ENCODE measurements at places on chromosomes 16 and 17.

DNA sequence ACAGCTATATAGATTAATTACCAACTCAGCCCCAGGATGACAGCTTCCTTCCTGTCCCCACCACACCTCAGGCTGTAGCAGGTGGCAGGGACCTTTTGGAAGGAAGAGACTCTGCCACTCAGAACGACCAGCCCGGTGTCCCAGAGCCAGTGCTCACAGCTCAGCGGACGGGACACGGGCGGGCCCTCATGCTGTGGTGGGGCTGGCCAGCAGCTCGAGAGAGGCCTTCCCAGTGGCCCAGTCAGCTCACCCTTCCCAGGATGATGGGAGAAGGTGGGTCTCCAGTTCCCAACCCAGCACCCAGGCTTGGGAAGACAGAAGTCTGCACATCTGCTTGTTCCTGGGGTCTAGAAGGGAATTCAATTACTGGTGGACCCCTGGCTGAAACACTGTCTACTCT lies 10.5 kb downstream of the NUDT16L1 start:
- DNase-seq = no peak

DNA sequence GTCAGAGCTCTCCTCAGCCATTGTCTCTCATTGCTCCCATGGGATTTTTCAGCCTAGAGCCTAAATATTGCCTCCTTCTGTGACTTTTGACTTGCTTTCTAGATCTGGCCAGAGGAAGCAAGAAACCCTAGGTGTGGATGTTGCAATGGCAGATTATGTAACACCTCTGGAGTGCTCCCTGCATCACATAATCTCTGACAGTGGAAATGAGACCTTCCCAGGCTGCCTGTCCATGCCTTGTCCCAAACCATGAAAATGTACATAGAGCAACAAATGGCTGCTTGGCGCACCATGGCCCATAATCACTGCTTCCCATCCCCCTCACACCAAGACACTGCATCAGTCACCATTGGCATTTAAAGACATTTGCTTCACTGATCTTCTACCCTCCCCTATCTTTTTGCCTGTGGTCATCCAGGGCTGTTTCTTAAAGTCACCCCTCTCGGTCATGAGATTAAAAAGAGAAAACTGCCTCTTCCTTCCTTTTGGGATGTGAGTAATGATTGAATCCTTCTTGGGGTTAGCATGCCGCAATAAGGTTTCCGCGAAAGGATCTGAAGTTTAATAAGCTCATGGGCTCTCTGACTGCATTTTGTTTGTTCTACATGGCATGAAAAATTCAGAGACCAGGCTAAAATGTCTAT lies 34.2 kb upstream of the CCL2 start:
- DNase-seq = no peak

DNA sequence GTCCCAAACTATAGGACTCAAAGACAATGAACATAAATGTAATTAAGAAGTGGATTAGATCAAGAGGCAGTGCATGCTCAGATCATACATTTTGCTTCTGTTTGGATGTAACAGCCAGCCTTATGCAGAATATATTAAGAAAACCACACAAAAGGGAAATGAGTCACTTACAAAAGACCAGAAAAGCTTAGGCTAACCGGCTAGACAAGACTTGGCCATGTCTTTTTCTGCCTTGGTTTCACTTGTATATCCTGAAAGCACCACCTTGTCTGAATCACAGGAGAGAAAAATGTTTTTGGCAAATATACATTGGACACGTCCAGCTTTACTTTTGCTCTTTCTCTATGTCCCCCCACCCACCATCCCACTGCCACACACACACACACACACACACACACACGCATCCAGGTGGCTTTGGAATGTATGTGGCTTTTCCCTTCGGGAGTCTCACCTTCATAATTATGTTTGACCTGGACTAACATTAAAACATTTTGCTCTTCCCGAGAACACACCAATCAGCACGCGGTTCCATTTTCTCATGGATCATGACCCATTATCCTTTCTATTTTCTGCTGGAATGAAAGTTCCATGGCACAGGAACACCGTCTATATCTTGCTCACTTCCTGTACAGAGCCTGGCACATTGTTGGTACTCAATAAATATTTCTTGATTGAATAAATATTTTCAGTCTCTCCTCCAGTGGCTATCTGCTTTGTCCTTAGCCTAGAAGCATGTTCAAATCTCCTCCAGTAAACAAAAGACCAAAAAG lies 64.6 kb downstream of the CDK5R1 start:
- DNase-seq = no peak

DNA sequence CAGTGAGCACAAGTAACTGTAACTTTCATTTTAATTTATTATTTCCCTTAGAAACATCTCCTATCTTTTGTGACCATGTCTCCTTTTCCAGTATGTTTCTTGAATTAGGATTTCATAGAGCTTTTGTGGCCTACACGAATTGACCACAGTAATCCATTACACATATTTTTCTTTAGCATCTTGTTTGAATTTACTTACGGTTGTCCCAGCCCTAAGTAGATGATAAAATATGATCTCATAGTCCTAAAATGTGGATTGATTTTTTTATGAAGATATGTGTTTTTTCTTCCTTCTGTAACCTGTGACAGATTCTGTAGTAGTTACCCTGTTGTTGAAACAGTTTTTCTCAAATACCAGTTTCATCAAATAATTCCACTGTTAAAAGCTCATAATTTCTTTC lies 61.5 kb downstream of the NF1 start:
- no peak for DNase-seq

DNA sequence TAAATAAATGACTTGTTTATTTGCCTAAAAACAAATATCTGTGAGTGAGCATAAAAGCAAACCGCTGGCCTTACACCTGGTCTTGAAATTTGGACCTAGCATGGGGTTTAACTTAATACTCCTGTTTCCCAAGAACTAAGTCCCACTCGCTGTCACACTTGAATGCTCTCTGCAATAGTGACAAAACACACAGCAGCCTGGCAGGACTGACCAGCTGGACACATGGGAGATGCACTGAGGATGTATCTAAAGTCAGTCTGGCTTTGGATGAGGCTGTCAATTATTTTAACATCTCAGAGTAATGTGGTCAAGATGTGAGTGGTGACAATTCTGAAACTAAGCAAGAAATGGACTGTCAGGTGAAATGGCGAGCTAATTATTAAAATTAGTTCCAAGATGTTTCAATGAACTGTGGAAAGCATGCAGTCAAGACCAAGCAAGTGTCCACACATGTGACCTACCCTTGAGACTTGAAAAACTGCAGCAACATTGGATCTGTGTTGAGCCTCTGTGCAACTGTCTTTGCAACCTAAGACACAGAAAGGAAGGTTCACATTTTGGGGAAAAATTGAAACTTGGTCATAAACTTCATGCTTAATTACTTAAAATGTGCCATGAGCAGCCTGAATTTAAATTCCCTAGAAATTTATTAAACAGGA lies 16.6 kb downstream of the LITAFD start:
- no peak for DNase-seq

DNA sequence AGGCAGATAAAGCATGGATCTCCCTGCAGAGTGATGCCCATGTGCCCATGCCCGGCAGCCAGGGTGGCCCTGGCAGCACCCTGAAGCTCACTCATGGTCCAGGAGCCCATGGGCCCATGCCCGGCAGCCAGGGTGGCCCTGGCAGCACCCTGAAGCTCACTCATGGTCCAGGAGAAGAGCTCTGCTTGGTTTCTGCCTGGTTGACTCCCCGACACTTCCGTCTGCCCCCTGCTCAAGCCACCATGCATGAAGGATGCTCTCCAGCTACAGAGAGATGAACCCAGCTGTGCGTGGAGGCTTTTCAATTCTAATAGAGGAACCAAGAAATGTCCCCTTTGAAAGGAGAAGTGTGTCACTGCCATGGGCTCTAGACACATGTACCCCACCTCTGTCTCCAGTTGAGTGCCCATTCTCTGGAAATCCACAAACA lies 8.7 kb downstream of the CCL17 start:
- no peak for DNase-seq

- DNase-seq = peak; percentile 81
Observed at GRCh38 chr17:28494445-28495188, 11.5 kb upstream of the FOXN1 start.

- DNase-seq = no peak
Observed at GRCh38 chr17:72687886-72688285, 404.6 kb downstream of the SLC39A11 start.

GRCh38 chr17:6587310-6587709 lies 31.0 kb upstream of the PITPNM3 start:
- no peak for DNase-seq

DNA sequence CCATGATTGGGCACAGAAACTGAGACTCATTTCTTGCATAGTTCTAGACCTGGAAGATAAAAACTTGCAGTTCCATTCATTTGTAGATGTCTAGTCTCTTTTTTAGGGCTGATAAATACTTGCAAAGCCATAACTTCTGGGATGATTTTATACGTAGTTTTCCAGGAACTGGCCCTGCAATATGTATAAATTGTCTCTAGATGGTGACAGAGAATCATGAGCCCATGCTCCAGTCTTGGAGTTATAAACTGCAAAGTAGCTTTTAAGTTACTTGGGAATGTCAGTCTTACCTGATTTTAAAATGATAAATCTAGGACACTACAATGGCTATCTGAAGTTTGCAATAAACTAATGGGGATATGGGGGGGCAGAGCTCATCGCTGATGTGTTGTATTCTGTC lies 3.0 kb upstream of the ADAMTS18 start:
- DNase-seq = no peak

DNA sequence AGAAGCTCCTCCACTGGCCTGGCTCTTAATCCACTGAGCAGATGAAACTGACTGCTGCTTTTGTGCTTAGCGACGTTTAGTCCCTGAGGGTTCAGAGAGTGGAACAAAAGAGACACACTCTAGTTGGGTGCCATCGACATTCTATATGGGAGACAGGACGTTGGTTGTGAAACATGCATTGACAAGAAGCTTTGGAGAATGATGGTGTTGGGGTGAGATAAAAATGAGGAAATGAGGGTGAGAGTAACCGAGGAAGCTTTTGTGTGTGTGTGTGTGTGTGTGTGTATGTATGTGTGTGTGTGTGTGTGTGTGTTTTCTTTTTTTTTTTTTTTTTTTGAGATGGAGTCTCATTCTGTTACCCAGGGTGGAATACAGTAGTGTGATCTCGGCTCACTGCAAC lies 89.5 kb downstream of the ABCC1 start:
- no peak for DNase-seq

DNA sequence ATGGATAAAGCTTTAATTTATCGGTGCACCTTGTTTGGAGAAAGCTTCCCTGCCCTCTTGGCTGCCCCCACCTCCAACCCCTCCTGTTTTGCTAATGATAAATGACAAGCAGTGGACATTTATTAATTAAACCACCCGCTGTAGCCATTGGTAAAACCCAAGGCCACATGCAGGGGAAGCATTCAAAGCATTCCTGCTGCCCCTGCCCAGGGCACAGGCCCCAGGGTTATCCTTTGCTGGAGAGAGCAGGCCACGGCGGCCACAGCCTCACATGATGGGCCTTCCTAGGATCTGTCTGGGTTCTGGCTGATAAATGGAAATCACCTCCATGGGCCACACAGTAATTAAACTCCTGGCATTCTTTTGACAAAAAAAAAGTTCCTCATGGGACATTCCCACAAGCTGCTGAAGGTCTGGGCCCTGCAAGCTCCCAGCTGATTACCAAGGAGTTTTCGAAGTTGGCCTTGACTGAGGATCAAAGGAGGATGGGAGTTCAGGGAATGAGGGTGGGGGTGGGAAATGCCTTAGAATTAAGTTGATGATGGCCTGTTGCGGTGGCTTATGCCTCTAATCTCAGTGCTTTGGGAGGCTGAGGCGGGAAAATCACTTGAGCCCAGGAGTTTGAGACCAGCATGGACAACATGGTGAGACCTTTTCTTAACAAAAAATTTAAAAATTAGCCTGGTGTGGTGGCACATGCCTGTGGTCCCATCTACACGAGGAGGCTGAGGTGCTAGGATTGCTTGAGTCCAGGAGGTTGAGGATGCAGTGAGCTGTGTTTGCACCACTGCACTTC lies 35.5 kb downstream of the SOST start:
- no peak for DNase-seq

DNA sequence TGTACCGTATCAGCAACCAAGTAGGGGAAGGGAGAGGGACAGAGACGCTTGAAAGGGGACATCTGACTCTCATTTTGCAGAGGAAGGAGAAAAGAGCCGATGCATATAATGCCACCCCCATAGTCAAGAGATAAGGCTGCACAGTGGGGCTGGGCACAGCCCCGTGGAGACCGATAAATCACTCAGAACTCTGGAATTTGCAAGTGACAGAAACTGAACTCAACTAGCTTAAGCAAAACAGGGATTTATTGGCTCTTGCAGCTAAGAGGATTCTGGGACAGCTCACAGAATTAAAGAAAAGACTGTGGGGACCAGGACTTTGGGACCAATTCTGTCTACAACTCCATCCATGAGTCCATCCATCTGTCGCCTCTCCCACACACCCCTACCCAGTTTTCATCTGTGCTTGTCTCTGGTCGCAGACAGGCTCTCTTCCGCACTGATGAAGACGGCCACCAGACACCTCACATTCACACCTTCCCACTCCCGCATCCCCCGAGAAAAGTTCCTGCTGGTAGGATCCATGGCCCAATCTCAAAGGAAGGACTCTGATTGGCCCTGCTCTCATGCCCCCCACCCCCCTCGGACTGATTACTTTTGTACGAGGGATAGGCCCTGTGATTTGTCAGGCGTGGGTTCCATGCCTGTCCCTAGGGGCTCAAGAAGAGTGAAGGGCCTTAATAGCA lies 105.9 kb upstream of the RPL38 start:
- no peak for DNase-seq

DNA sequence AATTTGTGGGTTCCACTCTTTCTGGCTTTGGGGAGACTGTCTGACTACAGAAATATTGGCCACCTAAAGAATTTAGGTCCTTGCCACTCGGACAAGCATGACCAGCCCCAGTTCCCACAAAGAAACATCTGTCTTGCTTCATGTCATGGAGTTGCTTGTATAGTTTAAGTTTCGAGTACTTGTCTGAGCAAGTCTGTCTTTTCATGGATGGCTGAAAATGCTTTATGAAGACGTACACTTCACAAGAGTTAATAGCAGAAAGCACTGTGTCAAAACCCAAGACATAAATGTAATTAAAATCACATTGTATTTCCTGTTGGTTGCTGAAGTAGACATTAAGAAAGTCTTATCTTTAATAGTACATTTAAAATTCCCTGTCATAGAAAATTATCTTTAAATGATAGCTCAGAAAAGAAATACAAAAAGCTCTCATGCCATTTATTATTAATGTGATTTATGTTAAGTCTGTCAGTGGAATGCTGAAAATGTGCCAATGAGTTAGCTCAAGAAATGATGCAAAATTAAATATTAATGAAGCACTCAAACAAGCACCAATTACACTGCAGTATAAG lies 29.8 kb upstream of the XYLT2 start:
- no peak for DNase-seq

DNA sequence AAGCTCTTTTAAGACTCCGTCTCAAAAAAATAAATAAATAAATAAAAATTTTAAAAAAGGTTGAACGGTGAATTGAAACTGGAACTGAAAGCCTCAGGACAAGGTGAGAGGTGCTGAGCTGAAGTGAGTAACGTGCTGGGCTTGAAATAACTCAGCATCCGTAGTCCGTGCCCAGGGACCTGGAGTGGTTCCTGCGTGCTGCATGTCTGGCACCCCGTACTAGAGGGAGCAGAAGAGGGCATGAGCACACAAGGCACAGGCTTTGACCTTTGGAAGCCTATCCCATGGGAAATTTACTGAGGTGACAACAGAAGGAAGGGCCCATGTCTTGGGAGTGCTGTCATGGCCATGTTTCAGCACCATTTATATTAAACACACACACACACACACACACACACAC lies 4.5 kb upstream of the MEIOB start:
- DNase-seq = no peak
